A549 treated with GW870086 at 1 μM for 4 hours (cell line): ENCODE measurements at places on chromosomes 4 and X. TPM values are rescaled to one million over a fixed set of nuclear protein-coding genes. Genes with fewer than 3 reads are reported as not detected.

Gene SPANXC
- total RNA-seq, result 0.58 to 0.65 TPM (median 0.64 TPM) in 3 of 5 replicates, not detected in the others

Gene ERVMER34-1
- total RNA-seq, result 0.27 to 0.56 TPM (median 0.37 TPM) in 5 replicates

Gene SLC16A2
- 20.1 to 23.8 TPM (median 22.7 TPM) in 5 replicates for total RNA-seq

Gene GLRA2
- total RNA-seq, result not detected in 5 replicates

Gene PRR32
- total RNA-seq, result not detected in 5 replicates
